Esophagus mucosa (tissue), 1 donor: ENCODE measurements at places on chromosomes 2 and 18. TPM values are rescaled to one million over a fixed set of nuclear protein-coding genes. Genes with fewer than 3 reads are reported as not detected.

- no peak for ATAC-seq
Measured at GRCh38 chr2:128259585-128259984, 59.1 kb downstream of the HS6ST1 start.

DNA sequence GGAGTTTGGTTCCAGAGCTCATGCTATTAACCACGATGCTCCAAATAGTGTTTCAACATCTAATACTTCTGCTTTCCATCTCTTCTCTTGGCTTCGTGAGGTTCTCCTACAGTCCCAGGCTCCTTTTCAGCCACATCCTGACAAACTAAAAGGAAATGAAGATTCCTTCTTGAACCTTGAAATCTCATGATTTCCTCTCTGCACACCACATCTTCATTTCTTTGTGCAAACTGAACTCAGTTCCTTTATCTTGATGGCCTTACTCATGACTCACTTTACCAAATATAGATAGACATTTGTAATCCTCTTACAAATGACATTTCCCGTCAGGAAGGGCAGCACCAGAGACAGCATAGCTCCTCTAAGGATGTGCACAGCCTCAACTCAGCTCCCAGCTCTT, 50.0 kb upstream of the ITGA4 start:
- no peak for ATAC-seq

- no peak for ATAC-seq
Measured at GRCh38 chr2:178536037-178536436, 55.8 kb downstream of the PLEKHA3 start.

DNA sequence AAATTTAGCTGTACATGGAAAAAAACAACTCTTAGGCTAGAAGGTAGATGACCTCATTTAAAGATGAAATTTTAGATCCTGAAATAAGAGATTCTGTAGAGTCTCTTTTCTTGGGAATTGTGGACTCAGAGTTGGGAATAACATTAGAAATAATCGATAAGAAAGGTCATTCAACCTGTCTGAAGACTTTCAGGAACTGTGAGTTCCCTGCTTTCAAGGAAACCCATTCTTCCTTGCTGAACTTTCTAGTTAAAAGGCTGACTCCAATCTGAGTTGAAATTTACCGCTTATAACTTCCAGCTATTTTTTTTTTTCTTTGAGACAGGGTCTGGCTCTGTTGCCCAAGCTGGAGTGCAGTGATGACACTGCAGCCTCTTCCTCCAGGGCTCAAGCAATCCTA, 16.8 kb upstream of the SMAD7 start:
- ATAC-seq, result no peak

GRCh38 chr2:198129609-198130008, 325.2 kb downstream of the PLCL1 start:
- no peak for ATAC-seq

- ATAC-seq, result no peak
Measured at GRCh38 chr2:52968043-52968442, 799.6 kb upstream of the CHAC2 start.

GRCh38 chr2:16719485-16719808, 53.8 kb upstream of the CYRIA start:
- no peak for ATAC-seq

GRCh38 chr2:191544461-191545062, 133.4 kb upstream of the NABP1 start:
- no peak for ATAC-seq

GRCh38 chr2:237400199-237400598, 13.8 kb downstream of the COL6A3 start:
- ATAC-seq, result no peak

GRCh38 chr18:9210966-9211365, 74.4 kb downstream of the ANKRD12 start:
- no peak for ATAC-seq

DNA sequence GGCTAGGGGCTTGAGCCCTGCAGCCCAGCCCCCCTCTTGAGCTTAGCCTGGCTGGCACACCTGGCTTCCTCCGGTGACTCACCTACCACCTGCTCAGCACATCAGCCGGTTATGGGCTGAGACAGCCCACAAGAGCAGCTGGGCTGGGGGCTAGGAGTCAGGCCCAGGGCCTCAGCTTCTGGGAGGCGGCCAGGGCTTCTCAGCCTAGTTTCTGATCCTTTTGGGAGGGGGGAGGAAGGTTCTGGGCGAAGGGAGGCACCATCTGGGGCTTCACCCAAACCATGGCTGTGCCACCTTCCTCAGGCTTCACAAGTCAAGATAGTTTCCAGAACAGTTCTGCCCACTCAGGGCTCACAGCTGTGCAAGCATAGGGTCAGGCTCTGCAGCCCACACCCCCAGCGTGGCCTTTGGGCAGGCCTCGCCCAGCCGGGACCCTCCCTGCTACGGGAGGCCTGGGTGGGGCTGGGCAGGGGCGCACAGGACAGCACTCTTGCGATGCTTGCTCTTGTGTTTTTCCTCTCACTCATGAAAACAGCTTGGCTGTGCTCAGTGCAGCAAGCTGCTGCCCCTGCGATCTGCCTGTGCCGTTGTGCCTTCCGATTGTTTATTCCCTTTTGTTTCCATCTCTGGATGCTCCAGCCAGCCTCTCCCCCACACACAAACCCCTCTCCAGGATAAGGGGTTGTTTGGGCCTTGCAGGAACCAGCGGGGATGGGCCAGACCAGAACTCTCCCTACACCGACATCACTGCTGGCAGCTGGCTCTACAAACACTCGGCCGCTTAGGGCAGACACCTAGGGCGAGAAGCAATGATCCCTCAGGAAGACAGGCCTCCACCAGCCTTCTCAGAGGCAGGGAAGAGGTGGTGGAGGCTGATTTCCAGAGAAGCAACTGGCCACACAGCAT, 26.1 kb upstream of the SEMA4C start:
- peak; percentile 63 for ATAC-seq

DNA sequence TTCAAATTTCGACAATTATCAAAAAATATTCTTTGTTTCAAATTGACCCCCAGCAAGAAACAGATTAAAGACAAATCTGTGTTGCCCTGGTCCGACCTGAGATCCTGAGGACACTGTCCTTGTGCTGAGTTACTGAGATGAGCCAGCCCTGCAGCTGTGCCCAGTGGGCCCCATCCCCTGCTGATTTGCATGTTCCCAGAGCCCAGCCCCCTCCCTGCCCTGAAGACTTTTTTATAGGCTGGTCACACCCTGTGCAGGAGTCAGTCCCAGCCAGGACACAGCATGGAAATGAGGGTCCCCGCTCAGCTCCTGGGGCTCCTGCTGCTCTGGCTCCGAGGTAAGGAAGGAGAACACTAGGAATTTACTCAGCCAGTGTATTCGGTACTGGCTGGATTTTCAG, 31.4 kb upstream of the ZNG1B start:
- ATAC-seq, result no peak

DNA sequence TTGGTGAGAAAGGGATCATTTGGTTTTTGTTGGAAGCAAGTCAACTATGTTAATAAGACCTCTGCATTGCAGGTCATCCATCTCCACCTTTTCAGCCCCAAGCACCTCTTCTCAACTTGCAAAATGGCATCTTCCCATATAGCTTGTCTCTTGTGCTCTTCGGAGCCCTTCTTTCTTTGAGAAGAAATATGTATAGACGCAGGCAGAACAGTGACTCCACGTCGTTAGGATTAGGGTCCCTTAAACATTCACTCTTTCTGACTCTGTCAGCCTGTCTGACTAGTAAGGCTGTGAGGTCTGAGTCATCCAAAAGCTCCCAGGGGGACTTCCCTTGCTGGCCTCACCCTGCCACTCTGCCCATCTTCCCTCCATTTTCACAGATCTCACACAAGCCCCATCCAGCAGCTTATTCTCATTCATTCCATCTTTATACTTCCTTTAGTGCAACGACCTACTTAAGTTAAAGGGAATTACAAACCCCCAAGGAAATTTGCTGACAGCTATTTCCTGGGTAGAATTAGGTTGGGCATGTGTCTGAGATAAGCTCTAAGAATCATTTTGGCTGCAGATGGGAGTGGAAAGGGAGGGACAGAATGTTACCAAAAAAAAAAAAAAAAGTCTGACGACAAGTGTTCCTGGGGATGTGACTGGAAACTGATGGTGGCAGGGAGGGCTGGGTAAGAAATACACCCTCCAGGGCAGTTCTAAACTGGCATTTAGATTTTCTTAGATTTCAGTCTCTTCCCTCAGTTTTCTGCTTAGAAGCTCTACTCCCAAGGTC, 37.7 kb upstream of the MEX3C start:
- ATAC-seq, result peak; percentile 88

DNA sequence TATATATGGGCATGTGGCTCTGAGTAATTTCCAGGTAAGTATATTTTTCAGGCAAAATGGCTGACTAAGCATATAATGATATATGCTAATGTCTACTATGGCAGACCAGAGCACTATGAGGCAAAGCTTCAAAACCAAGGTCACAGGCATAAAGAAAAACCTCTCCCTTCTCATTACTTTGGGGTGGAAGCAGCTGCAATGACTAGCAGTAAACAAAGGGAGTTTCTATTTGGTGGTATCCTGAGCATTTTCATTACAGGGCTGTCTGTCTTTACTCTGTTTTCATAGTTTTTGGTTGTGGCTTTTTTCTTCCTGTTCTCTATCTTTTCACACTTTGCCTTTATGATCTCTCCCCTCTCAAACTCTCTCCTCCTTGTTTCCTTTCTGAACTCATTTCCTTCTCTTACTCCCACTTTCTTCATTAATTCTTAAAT, 15.6 kb downstream of the PDE6D start:
- no peak for ATAC-seq

DNA sequence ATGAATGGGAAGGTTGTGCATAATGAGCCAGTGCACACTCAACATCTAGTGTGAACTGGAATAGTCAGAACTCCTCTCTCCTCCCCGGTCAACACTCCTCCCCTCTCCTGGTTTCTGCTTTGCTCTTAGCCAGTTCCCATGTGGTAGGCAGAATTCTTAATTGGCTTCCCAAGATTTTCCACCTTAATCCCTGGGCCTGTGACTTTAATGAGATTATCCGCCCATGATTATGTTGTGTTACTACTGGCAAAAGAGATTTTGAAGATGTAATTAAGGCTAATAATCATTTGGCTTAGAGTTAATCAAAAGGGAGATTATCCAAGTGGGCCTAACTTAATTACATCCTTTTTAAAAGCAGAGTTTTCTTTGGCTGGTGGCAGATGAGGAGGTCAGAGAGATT, 34.2 kb upstream of the REV1 start:
- no peak for ATAC-seq

DNA sequence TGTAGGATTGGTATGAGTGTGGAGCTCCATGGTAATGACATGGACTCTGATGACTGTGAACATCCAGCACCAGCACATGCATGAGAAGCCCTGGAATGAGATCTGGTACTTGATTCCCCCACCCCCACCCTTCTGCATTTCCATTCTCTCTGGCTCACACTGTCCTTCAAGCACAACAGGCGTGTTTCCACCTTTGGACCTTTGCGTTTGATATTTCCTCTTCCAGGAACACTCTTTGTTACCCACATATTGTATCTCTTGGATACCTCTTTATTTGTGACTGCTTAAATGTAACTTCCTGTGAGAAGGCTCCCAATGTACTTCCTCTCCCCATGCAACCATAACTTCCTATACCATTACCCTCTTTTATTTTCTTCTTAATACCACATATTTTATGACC, 263.8 kb downstream of the HNMT start:
- no peak for ATAC-seq

DNA sequence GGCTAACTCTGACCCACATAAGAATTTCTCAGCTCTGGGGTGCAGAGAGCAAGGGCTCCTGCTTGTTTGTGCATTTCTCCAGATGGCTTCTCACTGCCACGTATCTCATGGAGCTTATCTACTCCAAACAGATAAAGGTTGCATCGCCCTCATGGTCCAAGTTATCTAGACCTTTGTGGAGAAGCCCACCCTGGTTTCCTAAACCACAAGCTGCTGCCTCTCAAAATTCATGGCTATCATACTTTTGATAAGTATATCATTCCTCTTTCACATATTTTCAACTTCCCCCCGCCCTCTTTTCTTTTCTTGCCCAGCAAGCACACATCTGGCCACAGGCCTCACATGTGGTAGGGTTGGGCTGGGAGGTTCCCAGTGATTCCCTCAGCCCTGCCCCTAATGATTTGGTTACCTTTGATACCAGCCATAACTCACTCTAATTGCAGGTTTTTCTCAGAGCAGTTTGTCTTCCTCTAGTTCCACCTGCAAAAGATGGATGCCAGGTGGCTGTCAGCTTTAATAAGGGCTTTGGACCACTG, 146.0 kb downstream of the RHBDD1 start:
- peak; percentile 75 for ATAC-seq

DNA sequence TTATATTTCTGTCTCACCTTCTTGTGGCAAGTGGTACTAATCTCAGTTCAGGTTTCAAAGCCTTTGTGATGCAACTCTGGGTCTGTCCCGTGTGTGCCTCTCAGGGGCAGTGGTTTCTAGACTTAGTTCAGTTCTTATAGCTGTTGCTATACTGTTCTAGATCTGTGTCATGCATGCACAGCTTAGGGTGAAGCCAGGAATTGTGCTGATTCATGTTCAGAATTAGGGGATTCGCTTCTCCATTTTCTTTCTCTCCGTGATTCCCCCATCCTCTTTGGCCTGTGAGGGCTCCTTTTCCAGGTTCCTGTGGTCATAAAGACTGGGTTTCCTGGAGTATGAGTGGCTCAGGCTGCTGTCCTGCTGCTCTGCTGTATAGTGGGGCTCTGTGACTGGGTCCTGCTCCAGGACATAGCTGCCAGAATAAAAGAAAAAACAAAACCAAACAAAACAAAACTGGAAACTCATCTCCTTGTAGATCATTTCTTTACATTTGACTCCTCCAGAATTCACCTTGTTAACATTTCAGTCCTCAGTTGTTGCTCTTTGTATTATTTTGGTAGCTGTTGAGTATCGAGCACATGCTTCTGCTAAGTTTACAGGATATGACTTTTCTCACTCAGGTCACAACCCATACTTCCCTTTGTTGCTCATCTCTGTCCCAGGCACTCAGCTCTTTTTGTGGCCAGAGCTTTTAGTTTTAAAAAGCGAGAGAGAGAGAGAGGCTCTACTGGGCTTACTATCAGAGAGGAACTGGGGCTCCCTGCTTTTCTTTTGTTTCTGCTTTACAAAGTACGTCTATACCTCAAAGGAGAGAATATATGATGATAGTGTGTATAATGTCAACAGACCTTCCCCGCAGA, 34.2 kb downstream of the CERS6 start:
- peak; percentile 85 for ATAC-seq

GRCh38 chr2:235095569-235095968, 143.8 kb downstream of the SH3BP4 start:
- no peak for ATAC-seq

The EGR4 gene
- total RNA-seq, result not detected

The ACKR3 gene
- 6.3 TPM for total RNA-seq

The CD8B2 gene
- not detected for total RNA-seq

The ARL5A gene
- 55.7 TPM for total RNA-seq

The USP40 gene
- 28.6 TPM for total RNA-seq

The STON1 gene
- 2.4 TPM for total RNA-seq

The RAB31 gene
- total RNA-seq, result 50.0 TPM

The PER2 gene
- 18.7 TPM for total RNA-seq

The RGPD3 gene
- total RNA-seq, result 0.04 TPM

The ABCG8 gene
- not detected for total RNA-seq

The ALK gene
- 0.04 TPM for total RNA-seq

The SERPINB4 gene
- 418 TPM for total RNA-seq

The NPHP1 gene
- 0.84 TPM for total RNA-seq

The C2orf72 gene
- total RNA-seq, result 0.08 TPM
